Left lobe of liver (tissue), 2 donors: ENCODE measurements at places on chromosomes 1 and 21. TPM values are rescaled to one million over a fixed set of nuclear protein-coding genes. Genes with fewer than 3 reads are reported as not detected.

DNA sequence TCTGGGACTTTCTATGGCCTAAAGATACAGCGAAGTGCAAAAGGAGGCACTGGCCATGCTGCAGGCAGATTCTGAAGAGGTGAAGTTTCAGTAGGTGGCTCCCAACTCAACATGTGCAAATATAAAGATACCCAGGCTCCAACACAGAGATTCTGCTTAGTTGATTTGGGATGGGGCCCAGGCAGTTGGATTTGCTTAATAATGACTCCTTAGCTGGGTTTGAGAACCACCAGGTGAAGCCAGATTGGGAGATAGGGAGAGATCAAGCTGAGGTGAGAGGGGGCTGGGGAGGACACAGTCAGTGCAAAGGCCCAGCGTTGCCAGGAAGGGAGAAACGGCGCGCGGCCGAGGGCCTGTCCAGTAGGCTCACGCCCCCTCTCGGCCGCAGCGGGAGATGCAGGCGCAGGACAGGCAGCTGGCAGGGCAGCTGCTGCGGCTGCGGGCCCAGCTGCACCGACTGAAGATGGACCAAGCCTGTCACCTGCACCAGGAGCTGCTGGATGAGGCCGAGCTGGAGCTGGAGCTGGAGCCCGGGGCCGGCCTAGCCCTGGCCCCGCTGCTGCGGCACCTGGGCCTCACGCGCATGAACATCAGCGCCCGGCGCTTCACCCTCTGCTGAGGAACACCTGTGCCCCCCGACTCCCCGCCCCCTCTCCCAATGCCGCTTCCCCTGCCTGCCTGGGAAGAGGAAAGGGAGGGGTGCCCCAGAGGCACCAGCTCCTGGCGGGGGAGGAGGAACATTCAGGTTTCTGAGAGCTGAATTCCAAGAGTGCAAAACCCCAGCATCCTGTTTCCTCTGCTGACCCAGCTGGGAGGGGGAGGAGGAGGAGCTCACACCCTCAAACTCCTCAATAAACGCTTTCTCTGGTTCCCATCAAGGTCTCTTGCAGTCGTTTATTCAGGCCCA, 1.2 kb downstream of the FAM167B start:
- DNase-seq, result peak; percentile 75

GRCh38 chr1:201424146-201424545, 2.6 kb upstream of the TNNI1 start:
- DNase-seq, result no peak

- DNase-seq, result peak; percentile 32
Observed at GRCh38 chr1:227532019-227532619, 31.2 kb upstream of the ZNF678 start.

GRCh38 chr1:191620883-191621282, 537.4 kb upstream of the RGS18 start:
- DNase-seq, result no peak

DNA sequence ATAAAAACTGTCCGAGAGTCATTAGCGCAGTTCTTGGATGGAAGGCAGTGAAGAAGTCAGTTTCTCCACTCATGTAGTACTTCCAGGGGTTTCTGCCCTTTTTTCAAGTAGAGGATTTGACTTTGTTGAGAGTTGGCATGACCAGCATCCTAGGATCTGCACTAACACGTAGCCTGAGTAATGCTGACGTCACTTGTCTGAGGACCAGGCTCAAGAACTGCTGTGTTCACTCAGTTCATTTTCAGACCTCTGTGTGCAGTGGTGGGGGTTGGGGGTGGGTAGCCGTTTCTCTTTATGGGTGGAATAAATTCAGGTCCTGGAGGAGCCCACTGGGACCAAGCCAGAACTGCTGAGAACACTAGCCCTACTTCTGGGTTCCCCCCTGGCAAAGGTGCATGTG, 53.3 kb downstream of the MRPS6 start:
- no peak for DNase-seq

- DNase-seq, result no peak
Observed at GRCh38 chr1:5709461-5709975, 282.7 kb downstream of the NPHP4 start.

DNA sequence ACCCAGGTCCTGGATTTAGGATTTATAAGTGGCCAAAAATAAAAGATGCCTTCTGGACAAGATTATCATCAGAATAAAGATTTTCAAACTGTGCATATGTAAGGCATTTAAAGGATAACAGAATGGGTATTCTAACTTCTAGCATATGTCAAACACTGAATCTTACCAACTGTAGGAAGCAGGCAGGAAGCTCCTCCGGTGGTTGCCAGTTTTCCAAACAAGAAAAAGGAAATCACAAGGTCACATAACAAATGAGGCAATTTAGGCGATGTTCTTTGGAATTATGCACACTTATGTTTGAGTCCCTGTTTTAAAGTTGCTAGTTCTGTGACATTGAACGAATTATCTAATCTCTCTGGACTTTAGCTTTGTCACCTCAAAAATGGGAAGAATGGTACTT, 48.9 kb downstream of the ATP6V1G3 start:
- DNase-seq, result no peak

DNA sequence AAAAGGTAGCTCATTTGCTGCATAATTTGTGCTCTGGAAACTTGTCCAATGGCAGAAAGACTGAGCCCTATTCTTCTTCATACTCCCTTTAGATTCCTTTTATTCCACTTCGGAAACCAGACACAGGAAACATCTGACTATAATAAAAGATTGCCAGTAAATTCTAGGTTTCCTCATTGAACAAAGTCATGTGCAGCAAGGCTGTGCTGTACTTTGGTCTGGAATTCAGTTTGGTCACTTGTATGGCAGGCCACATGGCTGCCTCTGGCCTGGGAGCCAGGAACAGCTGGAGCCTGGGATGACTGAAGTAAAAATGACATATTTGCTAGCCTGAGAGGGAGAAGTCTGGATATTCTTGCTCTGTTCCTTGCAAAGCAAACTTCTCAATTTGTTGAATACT, 79.6 kb downstream of the ST3GAL3 start:
- DNase-seq, result no peak

DNA sequence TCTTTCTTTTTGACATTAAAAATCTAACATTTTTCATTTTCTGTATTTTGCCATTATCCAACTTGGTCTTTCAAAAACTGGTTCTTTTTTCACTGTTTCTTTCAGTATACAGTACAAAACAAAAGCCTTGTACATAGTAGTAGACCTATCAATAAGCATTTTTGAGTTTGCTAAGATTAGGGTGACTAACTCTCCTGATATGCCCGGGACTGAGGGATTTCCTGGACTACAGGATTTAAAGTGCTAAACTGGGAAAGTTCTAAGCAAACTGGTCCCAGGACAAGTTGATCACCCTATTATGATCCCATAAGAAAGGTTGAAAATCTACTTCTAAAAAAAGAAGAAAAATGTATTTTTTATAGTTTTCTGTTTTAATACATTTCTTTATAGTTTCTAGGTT, 120.9 kb downstream of the USP25 start:
- DNase-seq, result no peak

GRCh38 chr1:42259739-42260064, 75.3 kb downstream of the FOXJ3 start:
- DNase-seq, result no peak

GRCh38 chr21:45590246-45590725, 48.0 kb upstream of the SLC19A1 start:
- DNase-seq, result peak; percentile 72

DNA sequence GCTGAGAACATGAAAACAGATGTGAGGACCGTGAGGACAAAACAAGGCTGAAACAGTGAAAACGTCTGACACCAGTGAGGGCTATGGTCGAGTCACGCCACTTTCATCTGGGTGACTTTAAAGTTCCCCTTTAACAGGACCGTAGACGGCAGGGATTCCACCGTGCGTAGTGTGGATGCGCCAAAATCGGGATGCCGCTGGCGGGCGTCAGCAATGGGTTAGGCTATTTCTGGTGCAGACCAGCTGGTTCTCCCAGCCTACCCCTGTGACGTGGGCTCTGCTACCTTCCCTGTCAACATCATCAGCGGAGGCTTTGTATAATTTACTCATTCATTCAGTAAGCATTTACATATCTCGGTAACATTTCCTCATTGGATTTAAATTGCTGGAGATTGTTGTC, 246.6 kb upstream of the AJAP1 start:
- no peak for DNase-seq

DNA sequence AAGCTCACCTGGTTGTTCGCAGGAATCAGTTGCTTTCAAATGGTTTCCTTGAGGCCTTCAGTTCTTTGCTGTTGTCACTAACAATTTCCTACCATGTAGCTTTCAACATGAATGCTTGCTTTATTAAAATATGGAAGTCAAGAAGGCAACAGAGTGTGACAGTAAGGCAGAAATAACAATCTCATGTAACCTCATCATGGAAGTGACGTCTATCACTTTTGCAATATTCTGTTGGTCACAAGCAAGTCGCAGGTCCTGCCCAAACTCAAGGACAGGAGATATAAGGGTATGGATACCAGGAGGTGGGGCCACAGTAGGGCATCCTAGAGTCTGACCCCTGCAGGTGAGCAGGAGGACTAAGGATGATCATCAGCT, 296.8 kb upstream of the ZP4 start:
- DNase-seq, result no peak

DNA sequence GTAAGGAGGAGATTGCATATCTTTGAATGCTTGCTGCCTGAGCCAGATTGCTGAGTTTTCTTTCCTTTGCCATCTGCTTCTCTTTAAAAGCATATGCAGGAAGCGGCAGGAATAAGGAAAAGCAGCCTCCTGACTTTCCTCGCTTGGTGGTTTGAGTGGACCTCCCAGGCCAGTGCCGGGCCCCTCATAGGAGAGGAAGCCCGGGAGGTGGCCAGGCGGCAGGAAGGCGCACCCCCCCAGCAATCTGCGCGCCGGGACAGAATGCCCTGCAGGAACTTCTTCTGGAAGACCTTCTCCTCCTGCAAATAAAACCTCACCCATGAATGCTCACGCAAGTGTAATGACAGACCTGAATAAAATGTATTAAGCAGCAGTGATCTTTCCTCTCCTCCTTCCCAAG, 1.5 kb downstream of the CORT start:
- no peak for DNase-seq

DNA sequence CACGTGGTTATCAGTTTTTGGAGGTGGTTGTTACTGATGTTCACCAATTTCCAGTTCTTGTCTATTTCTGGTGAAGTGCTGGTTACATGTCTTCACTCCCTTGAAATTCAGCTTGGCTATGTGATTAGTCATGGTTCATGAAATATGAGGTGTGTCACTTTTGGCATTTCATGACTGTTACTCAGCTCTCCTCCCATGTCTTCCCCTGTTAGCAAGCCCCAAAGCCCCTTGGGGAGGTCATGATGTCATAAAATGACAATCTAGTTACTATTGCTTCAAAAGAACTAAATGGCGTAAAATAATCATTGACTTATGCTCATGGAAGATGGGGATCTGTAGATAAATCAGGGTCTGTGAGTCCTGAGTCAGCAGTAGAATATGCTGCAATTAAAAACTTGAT, 425.1 kb downstream of the SETD4 start:
- no peak for DNase-seq

DNA sequence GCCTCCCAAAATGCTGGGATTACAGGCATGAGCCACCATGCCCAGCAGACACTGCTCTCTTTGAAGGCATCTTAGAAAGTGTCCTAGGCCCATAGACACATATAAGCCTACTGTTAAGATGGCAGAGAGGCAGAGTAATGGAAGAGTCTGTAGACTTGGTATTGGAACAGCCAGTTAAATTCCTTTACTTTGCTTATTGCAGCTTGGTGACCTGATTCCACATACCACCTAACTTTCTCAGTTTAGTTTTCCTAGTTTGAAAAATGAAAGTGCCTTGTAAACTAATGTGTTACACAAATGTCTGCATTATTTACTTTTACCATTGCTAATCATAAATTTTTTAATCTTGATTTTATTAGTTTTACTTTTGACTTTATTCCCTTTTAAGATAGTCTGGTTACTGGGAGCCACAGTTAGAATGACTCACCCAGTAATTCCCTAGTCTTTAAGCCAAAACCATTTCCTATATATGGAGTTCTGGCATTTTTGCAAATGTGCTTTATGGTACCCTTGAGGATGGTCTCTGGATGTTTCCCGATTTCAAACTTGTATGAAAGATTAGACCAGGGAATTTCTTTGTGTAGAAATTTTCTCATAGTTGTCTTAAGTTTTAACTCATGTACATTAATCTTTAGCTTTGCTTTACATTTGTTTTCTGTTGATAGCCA, 6.4 kb downstream of the SMAP2 start:
- no peak for DNase-seq

DNA sequence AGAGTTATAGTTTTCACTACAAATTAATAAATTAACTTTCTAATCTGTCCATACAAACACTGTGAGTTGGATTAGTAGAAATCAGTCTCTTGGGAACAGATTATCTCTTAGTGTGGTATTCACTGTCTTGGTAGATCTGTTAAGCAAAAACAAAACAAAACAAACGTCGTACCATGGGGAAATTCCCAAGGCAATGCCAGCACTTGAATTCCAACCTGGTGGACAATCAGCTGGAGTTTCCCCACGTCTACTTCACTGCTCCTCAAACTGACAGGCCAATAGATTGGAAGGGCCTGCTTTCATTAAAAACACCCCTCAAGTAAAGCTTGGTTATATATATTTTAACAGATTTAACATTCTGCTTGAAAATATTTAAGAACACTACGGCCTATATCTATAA, 31.9 kb downstream of the GDAP2 start:
- no peak for DNase-seq

- peak; percentile 32 for DNase-seq
Observed at GRCh38 chr21:45768011-45768739, 124.7 kb downstream of the PCBP3 start.

- no peak for DNase-seq
Observed at GRCh38 chr1:33435096-33435820, 4.4 kb upstream of the PHC2 start.

Gene MAP3K6
- 7.1 TPM for total RNA-seq

Gene STIL
- total RNA-seq, result 0.33 TPM

Gene AKR7A2
- 53.5 TPM for total RNA-seq

Gene MAP1LC3C
- total RNA-seq, result not detected

Gene EDARADD
- total RNA-seq, result 0.20 TPM
